AG04450 (cell line): ENCODE measurements at places on chromosomes 16 and 17. TPM values are rescaled to one million over a fixed set of nuclear protein-coding genes. Genes with fewer than 3 reads are reported as not detected.

- no peak for DNase-seq
Measured at GRCh38 chr16:56450275-56450985, 702 bp downstream of the NUDT21 start.

DNA sequence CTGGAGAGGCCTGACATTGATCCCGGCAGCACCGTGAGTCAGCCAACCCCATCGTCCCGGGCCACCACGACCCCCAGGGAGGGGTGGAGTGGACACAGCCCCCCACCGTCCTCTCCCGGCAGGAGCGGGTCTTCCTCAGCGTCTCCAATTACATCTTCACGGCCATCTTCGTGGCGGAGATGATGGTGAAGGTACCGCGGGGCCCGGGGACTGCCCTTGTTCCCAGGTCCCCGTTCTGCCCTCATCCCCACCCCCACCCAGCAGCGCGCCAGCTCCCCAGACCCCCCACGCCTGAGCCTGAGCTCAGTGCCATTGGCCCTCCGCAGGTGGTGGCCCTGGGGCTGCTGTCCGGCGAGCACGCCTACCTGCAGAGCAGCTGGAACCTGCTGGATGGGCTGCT is 14.6 kb downstream of the TPSG1 start:
- DNase-seq: no peak

DNA sequence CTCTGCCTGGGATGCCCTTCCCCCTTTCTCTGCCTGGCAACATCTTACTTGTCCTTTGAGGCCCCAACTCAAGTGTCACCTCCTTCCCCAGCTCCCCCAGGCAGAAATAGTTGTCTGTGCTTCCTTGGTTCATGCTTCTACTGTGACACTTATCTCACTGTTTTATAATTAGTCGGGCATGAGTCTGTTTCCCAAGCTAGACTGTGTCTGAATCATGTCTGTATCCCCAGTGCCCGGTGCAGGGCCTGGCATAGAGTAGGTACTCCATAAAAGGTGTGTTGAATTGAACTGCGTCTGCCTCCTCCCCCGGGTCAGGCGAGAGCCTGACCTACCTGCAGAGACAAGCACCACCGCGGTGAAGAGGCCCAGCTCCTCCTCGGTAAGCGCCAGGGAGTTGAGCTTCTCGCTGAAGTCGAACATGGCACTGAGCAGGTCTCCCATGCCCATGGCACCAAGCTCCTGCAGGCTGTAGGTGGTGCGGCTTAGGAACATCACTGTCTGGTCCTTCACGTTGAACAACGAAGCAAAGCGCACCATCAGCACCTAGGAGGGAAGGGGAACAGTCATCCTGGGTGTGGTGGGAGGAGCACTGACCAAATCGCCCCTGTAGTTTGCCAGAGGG is 6.7 kb downstream of the NR1D1 start:
- DNase-seq: no peak

The HAP1 gene
- 0.04 and 0.07 TPM in 2 replicates for polyA plus RNA-seq

The GJC1 gene
- 20.6 and 22.1 TPM in 2 replicates for polyA plus RNA-seq

DNA sequence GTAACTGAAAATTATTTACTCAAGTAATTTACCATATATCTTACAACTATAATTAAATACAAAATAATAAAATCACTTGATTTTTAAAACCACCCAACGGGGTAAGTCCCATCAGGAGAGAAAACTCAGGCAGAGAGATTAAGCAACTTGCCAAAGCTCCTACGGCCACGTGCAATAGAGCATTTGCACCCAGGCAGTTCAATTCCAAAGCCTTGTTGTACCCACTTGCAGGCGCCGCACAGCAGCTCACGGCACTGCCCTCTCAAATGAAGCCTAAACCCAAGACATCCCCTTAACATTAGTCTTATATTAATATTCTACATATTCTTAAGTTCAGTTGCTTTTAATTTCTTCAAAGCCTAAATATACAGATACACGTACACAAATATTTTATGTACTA is 75.7 kb downstream of the SPAG9 start:
- DNase-seq: no peak

DNA sequence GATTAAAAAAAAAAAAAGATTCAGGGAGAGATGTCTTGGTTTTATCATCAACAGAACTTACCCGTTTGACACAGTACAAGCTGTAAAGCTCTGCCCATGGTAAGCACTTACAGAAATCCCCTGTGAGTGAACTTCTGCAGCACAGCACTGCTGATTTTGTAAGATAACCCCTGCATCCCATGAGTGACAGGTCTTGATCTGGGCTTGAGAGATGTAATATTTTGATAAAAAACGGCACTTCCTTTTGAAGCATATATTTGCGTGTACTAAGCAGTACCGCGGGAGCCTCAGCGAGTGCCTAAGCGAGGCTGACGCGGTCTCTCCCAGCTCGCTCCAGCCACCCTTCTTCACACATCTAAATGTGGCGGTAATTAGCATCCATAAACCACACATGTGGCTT is 50.5 kb downstream of the IKZF3 start:
- no peak for DNase-seq

DNA sequence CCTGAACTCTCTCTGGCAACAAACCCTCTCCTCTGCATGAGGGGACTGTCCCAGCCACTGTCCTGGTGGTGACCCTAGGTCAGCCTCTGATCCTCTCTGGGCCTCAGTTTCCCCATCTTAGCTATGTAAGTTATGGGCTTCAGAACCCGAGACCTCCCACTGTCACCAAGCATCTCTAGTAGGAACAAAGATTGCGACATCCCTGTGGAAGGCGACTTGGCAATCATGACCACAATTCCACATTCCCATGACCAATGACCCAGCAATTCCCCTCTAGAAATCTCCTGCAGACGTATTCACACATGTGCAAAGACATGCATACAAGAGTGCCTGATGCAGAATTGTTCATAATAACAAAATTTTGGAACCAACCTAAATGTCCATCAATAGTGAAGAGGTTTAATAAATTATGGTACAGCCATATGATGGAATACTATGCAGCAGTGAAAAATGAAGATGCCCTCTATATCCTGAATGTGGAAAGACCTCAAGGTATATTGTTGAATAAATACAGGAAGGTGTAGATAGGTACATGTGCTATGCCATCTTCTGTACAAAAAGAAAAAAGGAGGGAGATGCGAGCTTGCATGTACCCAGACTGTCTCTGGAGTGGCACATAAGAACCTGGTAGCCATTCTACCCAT is 21.2 kb downstream of the CNGB1 start:
- no peak for DNase-seq

GRCh38 chr17:8947201-8947600 is 18.3 kb downstream of the PIK3R5 start:
- DNase-seq: no peak
